Activated naive CD8-positive, alpha-beta T cell treated with anti-CD3 and anti-CD28 coated beads for 36 hours (primary cell): ENCODE measurements at places on chromosomes 3 and 15. TPM values are rescaled to one million over a fixed set of nuclear protein-coding genes. Genes with fewer than 3 reads are reported as not detected.

The GREM1 gene
- not detected for total RNA-seq

The TM4SF4 gene
- total RNA-seq = not detected

The CACNA1D gene
- total RNA-seq = not detected

The MB21D2 gene
- total RNA-seq = 6.6 TPM

The CCK gene
- not detected for total RNA-seq
